Right forelimb (tissue), 1 donor: ENCODE measurements at places on chromosomes 7 and 10.

DNA sequence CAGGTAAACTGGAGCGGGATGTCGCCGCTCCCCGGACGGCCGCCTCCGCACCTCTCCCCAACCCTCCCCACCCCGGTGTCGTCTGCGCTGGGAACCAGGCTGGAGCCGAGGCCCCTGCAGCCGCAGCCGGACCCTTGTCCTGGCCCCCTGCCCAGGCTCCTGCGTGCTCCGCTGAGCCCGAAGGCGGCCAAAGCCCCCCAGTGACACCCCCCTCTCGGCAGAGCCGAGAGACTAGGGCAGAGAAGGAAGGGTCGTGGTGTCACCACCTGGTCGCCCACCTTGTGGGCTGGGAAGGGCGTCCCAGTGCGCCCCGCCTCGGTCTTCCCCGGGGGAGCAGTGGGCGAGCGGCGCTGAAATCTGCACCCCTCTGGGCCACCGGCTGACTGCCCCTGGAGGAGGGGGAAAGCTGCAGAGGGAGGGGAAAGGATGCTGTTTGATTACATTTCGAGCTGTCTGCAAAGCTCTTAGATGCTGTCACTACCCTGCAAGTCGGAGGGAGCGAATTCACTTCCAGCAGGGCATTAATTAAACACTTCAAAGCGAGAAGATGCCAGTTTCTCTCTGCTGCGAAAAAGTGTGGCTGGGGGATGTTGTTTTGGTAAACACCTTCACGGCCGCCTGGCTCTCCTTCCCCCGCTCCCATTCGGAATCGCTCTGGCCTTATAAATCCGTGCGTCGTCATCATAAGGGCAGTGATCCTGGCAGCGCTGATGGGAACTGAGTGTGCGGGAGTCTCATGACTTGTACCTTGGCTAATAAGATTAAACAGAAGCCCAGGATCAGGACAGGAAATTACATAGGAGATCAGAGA, 622 bp downstream of the DYNC1I1 start:
- no peak for DNase-seq

- DNase-seq = no peak
These were observed 31.9 kb upstream of the AGBL3 start for GRCh38 chr7:134954197-134955082.

GRCh38 chr7:28885771-28886170, 72.4 kb downstream of the TRIL start:
- no peak for DNase-seq

- peak; percentile 84 for DNase-seq
These were observed 106.8 kb downstream of the CYP26A1 start for GRCh38 chr10:93180482-93180931.

GRCh38 chr10:123865880-123866279, 25.7 kb downstream of the CPXM2 start:
- DNase-seq = no peak

DNA sequence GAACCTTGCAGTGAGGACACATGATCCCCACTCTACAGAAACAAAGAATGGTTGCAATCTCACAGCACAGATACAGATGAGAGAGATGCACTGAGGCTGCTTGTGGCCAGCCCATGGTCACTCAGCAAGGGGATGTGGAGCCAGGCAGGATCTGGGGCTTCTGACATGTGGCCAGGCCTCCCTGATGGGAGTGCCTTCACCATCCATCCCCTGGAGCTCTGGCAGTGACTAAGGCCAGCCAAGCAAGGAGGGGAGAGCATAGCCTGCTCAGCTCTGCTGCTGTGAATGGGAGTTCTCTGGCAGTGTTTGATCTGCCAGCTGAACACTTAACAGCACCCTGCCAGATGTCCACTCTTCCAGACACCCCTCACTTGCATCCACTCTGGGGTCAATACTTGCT, 19.8 kb downstream of the C10orf71 start:
- peak; percentile 6 for DNase-seq

DNA sequence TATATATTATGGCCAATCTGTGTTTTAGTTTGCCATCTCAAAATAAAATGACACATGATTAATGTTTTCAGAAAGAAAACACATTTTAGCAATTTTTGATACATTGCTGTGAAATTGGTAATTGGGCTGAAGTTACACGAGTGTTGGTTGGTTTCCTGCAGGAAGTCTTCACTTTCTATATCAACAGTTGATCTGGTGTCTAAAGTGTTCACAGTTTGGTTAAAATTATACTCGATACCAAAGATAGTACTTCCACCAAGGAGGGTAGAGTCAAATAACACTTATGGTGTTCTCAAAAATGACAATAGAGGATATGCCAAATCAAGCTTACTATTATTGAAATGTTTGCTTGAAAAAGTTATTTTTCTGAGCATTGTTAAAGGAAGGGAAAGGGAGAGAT, 120.3 kb upstream of the GLCCI1 start:
- DNase-seq = no peak

GRCh38 chr7:143882020-143882603, 19.9 kb downstream of the TCAF1 start:
- peak; percentile 78 for DNase-seq

DNA sequence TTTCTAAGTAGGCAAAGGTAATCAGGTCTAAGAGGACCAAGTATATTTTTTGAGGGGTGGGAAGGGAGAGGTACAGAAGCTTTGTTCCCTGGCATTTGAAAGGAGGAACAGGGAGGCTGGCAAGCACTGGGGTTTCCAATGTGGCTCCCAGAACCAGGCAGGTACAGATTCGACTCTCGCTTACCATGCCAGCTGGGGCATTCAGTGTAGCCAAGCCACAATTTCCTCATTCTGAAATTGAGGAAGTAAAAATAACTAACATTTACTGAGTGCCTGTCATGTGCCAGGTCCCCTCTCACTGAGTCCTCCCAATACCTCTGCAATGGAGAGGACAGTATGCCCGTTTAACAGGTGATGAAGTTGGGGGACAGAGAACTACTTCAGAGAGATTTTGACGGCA, 45.9 kb upstream of the BET1 start:
- DNase-seq = no peak

- DNase-seq = no peak
These were observed 240.3 kb downstream of the SKIDA1 start for GRCh38 chr10:21285207-21285606.

- no peak for DNase-seq
These were observed 366.9 kb upstream of the NUPR2 start for GRCh38 chr7:56483153-56483552.

DNA sequence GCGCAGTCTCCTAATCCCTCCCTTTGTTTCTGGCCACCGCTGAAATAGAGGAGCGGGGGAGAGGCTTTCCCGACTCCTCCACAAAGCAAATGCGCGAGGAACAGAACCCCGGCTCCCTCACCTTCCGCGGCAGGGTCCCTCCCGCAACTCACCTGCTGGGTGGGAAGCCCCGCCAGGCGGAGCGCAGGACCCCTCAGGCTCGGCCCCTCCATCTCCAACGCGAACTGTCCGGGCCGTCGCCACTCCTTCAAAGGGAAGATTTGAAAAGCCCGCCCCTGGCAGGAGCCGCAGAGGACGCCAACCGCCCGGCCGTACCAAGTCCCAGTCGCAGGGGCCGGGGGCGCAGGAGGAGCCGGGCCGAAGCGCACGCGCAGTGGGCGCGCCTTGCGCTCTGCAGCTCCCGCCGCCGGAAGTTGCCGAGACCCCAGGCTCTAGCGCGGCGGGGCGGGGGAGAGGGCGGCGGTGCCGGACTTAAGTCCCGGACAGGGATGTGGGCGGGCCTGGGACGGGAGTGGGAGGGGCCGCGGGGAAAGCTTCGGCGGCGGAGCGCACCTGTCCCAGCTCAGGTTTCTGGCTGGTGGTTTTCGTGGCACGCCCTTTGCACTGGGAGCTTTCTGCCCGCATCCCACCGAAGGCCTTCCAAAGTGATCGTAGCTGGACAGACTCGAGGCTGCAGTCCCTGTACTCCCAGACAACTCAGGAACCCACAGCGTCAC, at the start of gene RTKN2:
RTKN2 (minus strand) TSS at position 446 of the 716 bp plus-strand sequence; CDS start at position 212, 234 bp downstream.
- peak; percentile 90 for DNase-seq

DNA sequence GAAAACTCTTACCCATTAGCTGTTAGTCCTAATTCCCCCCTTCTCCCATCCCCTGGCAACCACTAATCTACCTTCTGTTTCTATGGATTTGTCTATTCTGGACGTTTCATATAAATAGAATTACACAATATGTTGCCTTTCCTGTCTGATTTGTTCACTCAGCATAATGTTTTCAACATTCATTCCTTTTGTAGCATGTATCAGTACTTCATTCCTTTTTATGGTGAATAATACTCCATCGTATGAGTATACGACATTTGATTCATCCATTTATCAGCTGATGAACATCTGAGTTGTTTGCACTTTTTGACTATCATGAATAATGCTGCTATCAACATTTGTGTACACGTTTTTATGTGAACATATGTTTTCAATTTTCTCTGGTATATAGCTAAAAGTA, 4.4 kb upstream of the FRAT1 start:
- DNase-seq = no peak

DNA sequence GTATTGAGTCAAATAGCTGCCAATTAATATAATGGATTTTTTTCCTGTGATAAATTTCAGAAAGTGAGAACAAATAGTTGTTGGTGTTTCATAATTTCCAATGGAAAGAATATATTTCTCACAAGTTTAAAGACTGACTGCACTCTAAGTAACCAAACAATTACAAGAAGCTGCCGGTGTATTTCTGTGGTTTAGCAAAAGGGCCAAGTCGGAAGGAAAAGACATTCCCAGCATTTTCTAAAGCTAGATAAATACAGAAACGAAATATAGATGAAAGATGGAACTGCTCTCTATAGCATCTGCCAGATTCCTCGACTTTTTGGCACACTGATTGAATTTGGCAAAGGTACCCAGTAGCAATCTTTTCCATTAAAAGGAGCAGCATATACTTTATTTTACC, 92.7 kb upstream of the MKX start:
- DNase-seq = no peak

DNA sequence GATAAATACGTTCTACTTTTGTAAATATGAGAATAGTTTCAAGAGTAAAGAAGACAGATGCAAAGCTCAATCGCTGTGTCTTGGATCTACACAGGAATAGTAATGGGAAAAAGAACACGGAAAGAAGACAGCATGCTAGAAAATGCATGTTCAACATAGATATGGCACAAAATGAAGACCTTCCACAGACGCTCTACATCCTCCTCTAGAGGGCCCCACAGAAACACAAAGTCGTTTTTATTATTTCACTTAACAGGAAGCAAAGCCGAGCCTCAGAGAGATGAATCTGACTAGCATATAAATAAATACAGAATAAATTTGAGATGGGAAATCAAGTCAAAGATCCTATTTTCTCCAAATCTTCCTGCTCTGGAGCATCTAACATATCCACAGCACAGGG, 292.6 kb downstream of the PARD3 start:
- no peak for DNase-seq

- no peak for DNase-seq
These were observed 85.2 kb upstream of the CACNA2D1 start for GRCh38 chr7:82528577-82529310.

GRCh38 chr7:14717169-14717568, 185.4 kb downstream of the DGKB start:
- no peak for DNase-seq

GRCh38 chr10:79266084-79266483, 81.2 kb upstream of the PPIF start:
- DNase-seq = no peak

GRCh38 chr7:79050603-79051002, 402.9 kb downstream of the MAGI2 start:
- DNase-seq = no peak

DNA sequence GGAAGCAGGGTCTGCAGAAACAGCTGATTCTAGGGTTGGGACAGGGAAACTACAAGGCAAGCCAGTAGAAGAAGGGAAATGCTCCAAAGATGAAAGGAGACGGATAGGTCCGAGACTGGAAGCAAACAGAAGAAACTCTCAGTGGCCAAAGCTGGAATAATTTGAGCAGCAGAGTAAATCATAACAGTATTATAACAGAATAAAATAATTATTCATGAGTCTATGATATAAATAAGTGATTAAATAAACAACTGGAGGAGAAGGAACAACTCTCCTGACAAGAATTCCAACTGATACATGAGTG, 27.6 kb downstream of the EZH2 start:
- no peak for DNase-seq

- DNase-seq = no peak
These were observed 301.5 kb downstream of the CCDC3 start for GRCh38 chr10:12699781-12700556.
